ENCODE measurements at places on chromosomes 3 and 15.

DNA sequence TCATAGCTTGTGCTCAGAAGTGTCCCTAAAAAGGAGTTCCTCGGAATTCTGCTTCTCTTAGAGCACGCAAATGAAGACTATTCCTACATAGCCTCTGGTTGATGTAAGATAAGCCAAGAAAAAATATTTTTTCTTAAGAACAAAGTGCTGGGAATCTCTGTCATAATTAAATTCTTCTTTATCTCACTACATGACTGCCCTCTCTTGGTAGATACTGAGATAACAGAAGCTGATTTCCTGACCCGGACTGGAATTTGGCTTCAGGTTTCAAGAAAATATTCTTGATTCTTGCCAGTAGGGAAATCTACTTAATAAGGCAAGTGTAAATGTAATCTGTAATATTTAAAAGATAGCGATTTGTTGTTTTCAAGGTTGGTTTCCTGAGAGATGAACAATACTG lies 31.3 kb upstream of the SETMAR start:
- no peak for DNase-seq

GRCh38 chr3:23667536-23668429 lies 138.0 kb upstream of the UBE2E1 start:
- no peak for DNase-seq

GRCh38 chr3:22141769-22142168 lies 390.8 kb upstream of the ZNF385D start:
- DNase-seq: no peak

- no peak for DNase-seq
Measured at GRCh38 chr3:87132801-87133200, 94.3 kb upstream of the CHMP2B start.

DNA sequence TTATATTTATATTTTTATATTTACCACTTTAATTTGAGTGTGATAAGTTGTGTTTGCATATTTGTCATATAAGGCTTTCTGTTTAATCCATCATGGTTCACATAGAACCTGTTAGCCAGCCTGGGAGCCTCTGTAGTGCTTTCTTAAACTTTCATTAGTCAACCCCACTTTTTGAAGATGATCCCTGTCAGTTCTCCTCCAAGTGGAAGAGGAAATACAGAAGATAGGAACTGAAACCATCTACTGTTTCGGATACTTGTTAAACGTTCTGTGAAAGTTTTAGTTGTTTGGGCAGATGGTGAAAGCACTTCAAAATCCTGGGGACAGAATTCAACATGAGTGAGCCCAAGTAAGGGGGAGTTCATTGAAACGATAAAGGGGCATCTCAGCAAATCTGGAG lies 4.6 kb upstream of the SAMMSON start:
- DNase-seq: no peak

DNA sequence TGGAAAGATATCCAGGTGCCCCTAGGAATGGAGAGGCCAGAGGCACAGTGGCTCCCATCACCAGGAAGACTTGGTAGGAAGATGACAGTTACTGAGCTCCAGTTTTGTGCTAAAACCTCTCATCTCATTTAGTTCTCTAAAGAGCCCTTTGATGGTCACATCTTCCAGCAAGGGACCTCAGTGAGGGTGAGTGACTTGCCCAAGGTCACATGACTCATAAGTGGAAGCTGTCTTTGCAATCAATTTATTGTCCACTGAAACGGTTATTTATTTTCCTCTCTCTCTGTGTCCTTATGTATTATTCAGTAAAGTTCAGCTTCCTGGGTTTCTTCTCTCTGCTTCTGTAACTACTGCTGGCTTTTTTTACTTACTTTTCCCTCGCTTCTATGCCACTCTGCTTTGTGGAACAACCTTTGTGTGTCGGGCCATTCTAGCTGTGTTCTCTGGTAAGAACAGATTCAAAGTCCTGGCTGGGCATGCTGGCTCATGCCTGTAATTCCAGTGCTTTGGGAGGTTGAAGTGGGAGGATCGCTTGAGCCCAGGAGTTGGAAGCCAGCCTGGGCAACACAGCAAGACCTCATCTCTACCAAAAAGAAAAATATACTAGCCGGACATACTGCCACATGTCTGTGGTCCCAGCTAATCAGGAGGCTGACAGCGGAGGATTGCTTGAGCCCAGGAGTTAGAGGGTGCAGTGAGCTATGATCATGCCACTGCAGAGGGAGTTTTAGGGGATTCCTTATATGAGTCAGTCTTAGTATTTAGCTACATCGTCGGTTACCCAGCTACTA lies 55.9 kb downstream of the PDIA5 start:
- no peak for DNase-seq

- DNase-seq: no peak
Measured at GRCh38 chr3:39108200-39108710, 775 bp downstream of the TTC21A start.

DNA sequence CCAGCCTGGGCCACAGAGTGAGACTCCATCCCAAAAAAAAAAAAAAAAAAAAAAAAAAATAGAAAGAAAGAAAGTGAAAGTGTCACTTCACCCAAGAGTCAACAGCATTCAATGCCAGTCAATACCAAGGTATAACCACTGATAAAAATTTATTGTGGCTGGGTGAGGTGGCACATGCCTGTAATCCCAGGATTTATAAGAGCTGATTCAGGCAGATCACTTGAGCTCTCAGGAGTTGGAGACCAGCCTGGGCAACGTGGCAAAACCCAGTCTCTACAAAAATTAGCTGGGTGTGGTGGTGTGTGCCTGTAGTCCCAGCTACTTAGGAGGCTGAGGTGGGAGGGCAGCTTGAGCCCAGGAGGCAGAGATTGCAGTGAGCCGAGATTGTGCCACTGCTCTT lies 46.5 kb upstream of the PIK3CB start:
- no peak for DNase-seq

GRCh38 chr3:152026033-152026556 lies 152.7 kb downstream of the SUCNR1 start:
- no peak for DNase-seq

- no peak for DNase-seq
Measured at GRCh38 chr3:54897028-54897711, 30.7 kb downstream of the LRTM1 start.

DNA sequence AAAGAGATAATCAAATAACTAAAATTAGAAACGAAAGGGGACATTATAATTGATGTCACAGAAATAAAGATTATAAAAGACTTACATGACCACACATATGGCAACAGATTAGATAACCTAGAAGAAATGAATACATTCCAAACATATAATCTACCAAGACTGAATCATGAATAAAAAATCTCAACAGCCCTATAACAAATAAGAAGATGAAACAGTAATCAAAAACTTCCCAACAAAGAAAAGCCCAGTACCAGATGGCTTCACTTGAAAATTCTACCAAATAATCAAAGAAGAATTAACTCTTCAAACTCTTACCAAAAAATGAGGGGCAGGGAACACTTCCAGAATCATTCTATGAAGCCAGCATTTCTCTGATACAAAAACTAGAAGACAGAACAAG lies 11.8 kb downstream of the TOP2B start:
- no peak for DNase-seq

DNA sequence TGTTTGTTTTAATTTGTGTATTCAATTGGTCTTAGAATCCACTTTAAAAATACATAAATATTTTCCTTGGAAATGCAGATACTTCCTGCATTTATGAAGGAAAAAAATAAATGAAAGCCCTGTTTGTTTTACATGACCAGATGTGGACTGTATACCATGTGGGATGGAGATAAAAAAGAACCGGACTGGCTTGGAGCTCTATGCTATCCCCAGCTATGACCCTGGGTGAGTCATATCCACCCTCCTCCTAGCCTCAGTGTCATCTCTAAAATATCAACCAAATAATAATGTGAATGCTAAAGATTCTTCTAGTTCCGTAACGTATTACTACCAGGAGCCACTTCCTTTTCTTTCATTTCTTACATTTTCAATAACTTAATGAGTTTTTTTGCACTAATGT lies 44.5 kb upstream of the PDZRN3 start:
- no peak for DNase-seq

GRCh38 chr3:188229726-188230125 lies 75.8 kb downstream of the LPP start:
- DNase-seq: no peak

GRCh38 chr15:38148471-38148870 lies 104.2 kb upstream of the SPRED1 start:
- no peak for DNase-seq

- DNase-seq: no peak
Measured at GRCh38 chr15:99682455-99682854, 50.8 kb downstream of the LYSMD4 start.

GRCh38 chr3:105611304-105612192 lies 244.8 kb downstream of the ALCAM start:
- no peak for DNase-seq

DNA sequence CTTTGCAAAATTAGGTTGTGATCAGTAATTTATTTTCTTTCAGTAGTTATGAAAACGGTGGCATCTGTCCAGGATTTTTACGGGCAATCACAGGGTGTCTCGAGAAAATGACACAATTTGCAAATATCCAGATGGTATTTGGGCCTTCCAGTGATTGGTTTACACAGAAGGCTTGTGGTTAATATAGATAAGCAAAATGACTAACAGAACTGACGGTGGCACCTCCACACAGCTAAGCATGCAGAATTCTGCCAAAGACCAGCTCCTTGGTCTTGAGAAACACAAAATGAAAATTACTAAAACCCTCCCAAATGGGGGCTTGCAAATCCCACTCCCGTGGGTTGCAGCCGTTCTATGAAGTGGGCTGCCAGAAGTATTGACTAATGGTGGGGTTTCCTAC lies 5.5 kb downstream of the ARHGEF3 start:
- no peak for DNase-seq

DNA sequence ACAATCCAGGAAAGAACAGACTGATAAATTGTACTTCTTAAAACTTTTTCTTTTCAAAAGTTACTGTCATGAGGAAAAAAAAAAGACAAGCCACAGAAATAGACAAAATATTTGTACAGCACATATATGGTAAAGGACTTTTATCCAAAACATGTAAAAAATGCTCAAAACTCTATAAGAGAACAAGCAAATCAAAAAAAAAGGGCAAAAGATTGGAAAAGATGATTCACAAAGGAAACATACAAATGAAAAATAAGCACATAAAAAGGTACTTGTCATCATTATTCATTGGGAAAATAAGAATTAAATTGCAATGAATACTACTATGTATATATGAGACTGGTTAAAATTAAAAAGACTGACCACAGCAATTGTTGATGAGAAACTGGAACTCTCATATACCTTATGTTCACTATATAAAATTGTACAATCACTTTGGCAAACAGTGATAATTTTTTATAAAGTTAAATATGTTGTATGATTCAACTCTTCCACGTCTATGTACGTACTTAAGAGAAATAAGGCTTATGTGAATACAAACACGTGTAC lies 39.7 kb downstream of the DIPK2A start:
- no peak for DNase-seq

GRCh38 chr15:75801859-75802593 lies 41.2 kb upstream of the UBE2Q2 start:
- DNase-seq: peak; percentile 58

- DNase-seq: no peak
Measured at GRCh38 chr15:67761343-67761742, 64.0 kb upstream of the SKOR1 start.

DNA sequence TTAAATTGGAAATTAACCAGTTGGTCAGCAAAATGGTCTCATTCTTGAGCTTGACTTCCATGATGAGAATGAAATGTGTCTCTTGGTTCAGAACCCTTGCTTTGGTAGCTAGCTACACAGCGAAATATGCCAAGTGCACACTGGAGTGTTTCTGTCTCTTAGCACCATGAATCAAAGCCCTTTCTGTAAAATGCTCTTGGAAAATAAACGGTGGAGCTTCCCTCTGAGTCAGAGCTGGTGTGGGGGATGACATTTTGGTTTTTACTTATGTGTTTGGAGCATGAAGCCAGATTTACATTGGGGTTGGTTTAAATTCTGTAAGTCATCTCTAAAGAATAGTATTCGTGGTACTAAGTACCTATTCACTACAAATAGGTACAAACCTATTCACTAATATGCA lies 85.1 kb upstream of the NANOGP8 start:
- DNase-seq: no peak

- no peak for DNase-seq
Measured at GRCh38 chr3:188158731-188159310, 4.9 kb downstream of the LPP start.

GRCh38 chr3:105157766-105158085 lies 209.0 kb upstream of the ALCAM start:
- no peak for DNase-seq

DNA sequence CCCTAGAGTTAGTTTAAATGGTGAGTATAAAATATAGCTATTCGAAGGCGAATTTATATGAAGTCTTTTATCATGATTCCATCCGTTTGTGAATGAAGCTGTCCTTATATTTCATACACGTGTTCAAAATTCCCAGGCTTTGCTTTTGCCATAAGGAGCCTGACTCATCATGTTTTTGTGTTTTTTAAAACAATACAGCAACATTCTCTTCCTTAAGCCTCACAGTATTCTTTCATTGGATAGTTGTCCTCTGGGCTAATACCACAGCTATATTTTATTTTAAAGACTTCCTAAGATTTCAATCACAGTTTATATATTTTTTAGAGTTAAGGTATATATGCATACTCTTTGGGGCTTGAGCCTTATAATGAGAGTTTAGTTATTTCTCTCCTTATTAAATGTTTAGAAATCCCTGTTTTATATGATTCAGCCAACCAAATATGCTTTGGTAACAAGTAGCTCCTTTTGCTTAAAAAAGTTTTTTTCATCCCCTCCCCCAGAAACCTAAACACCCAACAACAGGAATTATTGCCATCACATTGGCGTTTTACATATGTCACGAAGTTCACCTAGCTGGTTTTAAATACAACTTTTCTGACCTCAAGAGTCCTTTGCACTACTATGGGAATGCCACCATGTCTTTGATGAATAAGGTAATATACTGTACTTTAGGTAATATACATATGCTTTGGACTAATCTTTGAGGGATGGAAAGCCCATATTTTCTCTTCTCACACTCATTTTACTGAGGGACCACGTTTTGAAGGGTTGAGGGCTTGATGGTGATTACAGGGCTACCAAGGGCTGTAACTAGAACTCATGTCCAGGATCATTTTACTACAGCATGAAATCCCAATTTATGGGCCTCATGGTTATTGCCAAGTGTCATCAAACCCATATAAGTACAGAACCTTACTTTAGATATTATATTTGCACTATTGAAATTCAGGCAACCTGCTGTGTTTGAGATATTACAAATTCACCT lies 28.5 kb downstream of the ST3GAL6 start:
- DNase-seq: no peak

DNA sequence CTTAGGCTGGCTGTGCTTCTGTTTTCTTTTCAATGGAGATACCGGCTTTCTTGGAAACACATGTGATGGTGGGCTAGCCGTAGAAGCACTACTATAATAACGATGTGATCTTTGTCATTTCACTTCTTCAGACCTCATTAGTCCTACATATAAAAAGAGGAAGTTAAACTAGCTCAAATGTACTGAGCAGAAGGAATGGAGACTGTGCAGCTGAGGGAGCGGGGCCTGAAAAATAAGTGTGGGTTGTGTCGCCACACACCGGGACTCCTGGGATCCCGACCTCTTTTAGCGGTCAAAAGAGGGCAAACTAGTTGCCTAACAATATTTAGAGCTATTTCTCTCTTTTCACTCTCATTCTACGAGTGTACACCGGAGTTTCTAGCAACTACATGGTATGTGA lies 1.0 kb upstream of the RNF7 start:
- no peak for DNase-seq
